ENCODE measurements at places on chromosomes 12 and 14.

DNA sequence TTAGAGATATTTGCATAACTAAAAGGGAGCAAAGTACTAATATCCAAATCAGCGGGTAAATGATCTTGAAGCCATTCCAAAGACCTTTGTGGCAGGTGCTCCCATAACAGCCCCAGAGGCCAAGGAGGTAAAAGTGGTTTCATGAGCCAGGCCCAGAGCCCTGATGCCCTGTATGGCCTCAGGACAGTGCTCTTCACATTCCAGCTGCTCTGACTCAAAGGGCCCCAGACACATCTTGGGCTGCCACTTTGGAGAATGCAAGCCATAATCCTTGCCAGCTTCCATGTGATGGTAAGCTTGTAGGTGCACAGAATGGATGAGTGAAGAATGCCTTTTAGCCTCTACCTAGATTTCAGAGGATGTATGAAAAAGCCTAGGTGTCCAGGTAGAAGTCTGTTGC lies 933.4 kb downstream of the SLC16A7 start:
- no peak for DNase-seq

GRCh38 chr14:33842299-33842698 lies 108.6 kb downstream of the EGLN3 start:
- DNase-seq = no peak

- DNase-seq = no peak
Observed at GRCh38 chr14:51455041-51455835, 196.5 kb upstream of the FRMD6 start.

GRCh38 chr14:68182492-68182891 lies 362.9 kb downstream of the RAD51B start:
- no peak for DNase-seq

DNA sequence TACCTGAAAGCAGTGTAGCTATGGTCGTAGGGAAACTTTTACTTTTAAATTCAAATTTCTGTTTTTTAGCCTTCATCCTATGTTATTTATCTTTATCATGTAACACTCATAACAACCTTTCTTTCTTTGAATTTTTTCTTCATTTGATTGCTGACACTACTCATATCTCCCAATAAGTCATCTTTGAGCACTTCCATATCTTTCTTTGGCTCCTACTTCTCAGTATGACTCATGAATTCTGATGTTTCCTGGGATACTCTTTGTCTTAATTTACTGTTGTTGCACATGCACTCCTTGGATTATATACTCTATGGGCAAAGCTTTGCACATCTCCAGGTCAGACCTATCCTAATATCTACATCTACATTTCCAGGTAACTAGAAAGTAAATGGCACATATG lies 18.1 kb upstream of the IAPP start:
- DNase-seq = no peak

DNA sequence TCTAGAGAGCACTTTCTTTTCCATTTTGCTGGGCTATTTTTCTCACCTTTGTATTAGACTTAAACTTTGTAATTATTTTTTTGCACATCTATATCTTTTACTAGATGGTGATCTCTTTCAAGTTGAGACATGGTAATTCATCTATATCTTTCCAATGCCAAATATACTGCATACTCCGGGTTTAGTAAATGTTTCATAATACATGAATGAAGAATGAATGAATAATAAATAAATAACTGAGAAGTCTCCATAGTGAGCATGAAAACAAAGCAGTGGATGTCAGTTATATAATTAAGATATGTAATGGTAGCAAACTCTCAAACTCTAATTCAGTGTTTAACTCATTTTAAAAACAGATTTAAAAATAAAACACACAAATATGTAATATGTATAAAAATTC lies 342.5 kb upstream of the KITLG start:
- DNase-seq = no peak

- no peak for DNase-seq
Observed at GRCh38 chr14:64507376-64508156, 3.0 kb downstream of the ZBTB1 start.

DNA sequence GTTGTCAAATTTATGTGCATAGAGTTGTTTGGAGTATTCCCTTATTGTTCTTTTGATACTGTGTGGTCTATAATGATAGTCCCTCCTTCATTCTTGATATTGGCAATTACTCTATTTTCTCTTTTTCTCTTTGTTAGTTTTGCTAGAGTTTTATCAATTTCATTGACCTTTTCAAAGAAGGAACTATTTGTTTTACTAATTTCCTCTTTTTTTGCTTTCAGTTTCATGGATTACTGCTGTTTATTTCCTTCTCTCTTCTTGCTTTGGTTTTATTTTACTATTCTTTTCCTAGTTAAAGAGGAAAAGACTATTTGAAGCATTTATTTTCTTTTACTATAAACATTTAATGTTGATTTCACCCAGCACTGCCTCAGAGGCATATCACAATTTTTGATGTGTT lies 250.9 kb upstream of the PELI2 start:
- no peak for DNase-seq

GRCh38 chr14:89254166-89254909 lies 162.7 kb downstream of the FOXN3 start:
- no peak for DNase-seq

- DNase-seq = no peak
Observed at GRCh38 chr12:29537298-29537697, 39.8 kb upstream of the OVCH1 start.

- no peak for DNase-seq
Observed at GRCh38 chr14:62117010-62117750, 355.0 kb downstream of the SNAPC1 start.

DNA sequence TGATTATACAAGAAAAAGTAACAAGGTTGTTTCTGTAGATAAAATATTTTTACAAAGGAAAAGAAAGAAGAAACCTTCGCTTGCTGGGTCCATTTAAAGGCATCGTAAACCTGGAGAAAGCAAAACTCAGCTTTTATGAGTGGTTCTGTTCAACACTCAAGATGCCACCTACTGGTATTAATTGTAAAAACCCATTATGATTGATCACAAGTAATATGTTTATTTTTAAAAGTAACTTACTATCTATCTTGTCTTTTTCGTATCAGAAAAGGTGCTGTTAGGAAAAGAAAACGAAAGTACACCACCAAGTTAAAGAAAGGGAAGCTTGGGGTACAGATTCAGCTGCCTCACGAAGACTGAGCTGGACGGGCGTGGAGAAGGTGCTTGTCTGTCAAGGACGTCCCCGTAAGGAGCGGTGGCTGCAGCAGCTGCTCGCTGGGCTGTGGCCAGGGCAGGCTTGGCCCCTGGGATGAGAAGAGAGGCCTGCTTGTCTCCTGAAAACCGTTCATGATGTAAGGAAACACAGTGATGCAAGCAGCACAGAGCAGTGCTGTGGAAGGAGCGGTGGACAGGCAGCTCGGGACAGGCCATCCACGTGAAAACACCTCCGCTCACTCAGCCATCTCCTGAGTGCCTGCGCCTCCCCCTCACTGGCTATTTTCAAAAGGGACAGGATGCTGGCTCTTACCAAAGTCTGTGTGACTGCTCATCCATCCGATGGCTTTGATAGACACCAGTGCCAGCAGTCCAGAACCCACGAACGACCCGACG lies 25.0 kb downstream of the SLC15A4 start:
- no peak for DNase-seq

Data from AG04449 (cell line).